Mucosa of descending colon (tissue), 3 donors: ENCODE measurements at places on chromosomes 13 and 19. TPM values are rescaled to one million over a fixed set of nuclear protein-coding genes. Genes with fewer than 3 reads are reported as not detected.

DNA sequence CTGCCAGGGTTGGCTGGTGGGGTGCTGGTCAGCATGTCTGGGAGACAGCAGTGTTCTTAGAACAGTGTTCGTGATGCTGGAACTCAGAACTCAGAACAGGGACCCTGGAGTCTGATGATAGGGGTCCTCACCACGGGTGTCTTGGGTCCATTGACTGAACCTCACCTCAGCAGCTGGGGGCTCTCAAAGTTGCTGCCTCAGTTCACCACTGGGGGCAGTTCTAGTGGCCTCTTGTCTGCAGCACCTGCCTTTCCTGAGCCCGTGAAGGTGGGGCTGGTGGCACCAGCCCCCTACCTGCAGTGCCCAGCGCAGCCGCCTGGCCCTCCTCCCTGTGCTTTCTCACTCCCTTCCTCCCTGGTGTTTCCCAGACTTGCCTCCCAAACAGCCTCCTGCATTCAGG lies 28.5 kb downstream of the SAFB start:
- DNase-seq: no peak

FFAR3 gene
- not detected for total RNA-seq

SH2D3A gene
- total RNA-seq: 26.4 TPM

ONECUT3 gene
- total RNA-seq: not detected

DNA sequence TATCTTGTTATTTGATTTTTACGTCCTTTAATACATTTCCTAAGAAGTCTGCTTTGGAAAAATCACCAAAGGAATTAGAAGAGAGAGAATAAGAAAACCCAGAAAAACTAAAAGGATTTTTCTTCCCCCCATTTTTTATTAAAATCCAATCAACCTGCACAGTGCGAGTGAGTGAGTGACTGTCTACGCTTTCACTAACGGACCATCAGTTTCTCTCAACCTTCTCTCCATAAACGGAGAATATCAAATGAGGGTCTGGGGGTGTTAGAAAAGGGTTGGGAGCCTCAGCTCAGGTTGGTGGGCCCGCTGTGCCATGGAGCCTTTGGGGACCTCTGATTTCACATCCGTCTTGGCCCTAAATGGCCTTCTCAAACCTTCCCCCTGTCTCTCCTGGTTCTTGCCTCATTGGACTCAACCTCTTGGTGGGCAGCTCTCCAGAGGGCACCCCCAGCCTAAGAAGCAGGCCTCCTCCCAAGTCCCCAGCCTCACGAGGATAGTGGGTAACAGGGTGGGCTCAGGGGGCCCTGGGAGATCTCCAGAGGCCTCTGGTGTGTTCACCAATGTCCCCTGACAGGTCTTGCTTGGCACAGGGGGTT lies 763 bp upstream of the LRP3 start:
- DNase-seq: no peak
